ENCODE measurements at places on chromosomes 4 and X. TPM values are rescaled to one million over a fixed set of nuclear protein-coding genes. Genes with fewer than 3 reads are reported as not detected.

- no peaks in the 10 kb centered on the region for H3K27me3 ChIP-seq
- DNase-seq, result no peak
- no peaks in the 10 kb centered on the region for H3K4me1 ChIP-seq
- no peak overlapping the region for H3K4me3 ChIP-seq
These were observed 92.2 kb upstream of the TRIM2 start for GRCh38 chr4:153112041-153112441.

DNA sequence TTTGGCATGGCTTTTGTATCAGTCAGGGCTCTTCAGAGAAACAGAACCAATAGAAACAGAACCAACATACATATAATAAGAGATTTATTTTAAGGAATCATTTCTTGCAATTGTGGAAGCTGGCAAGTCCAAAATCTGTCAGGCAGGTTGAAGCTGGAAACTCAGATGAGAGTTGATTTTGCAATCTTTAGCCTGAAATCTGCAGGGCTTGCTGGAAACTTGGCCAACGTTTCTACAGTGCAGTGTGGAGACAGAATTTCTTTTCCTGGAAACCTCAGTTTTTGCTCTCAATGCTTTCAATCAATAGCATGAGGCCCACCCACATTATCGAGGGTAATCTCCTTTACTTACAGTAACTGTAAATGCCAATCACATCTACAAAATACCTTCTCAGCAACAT is 45.4 kb downstream of the COMMD8 start:
- H3K27me3 ChIP-seq, result no peaks in the 10 kb centered on the region
- H3K4me1 ChIP-seq, result no peaks in the 10 kb centered on the region
- no peak for DNase-seq
- no peaks in the 10 kb centered on the region for H3K36me3 ChIP-seq

DNA sequence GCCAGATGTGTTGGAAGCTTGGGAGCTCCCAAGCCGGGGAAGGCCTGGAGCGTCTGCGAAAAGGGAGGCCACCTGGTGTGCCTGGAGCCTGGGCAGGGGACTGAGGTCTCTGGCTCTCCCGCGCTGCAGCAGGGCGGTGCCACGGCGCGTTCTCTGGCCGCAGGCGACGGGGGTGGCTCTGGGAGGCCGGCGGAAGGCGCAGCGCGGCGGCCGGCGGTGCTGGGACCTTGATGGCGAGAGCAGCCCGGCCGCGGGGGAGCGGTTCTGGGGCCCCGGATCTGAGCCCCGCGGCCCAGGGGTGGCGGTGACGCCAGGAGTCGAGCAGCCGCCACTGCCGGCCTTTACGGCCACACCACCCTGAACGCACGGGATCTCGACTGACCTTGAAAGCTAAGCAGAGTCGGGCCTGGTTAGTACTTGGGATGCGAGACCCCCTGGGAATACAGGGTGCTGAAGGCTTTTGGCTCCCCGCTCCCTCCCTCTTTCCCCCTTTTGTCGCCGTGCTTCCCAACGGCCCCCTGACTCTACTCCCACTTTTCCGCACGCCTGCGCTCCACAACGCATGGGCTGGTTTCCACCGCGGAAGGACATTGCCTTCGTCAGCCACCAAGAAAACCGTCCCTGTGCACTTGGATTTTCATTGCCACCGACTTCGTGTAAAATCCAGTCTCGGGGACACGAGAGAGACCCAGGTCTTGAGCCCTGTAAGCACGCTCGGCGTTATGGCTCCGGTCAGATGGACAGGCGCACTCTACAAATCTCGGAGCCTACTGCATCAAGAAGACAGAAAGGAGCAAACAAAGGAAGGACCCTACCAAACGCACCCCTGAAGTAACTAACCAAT is 9.5 kb downstream of the FRG2 start:
- H3K4me3 ChIP-seq, result no peak overlapping the region
- peaks cover 75% of the 10 kb centered on the region for H3K27me3 ChIP-seq
- no peak overlapping the region for H3K27ac ChIP-seq
- H3K36me3 ChIP-seq, result no peaks in the 10 kb centered on the region

- no peaks in the 10 kb centered on the region for H3K36me3 ChIP-seq
- no peak for DNase-seq
- H3K4me1 ChIP-seq, result no peaks in the 10 kb centered on the region
- no peaks in the 10 kb centered on the region for H3K27me3 ChIP-seq
- no peak overlapping the region for H3K4me3 ChIP-seq
These were observed 16.9 kb upstream of the PHEX start for GRCh38 chrX:22015139-22015750.

Gene SLC10A7
- total RNA-seq, result 25.6 TPM

Gene TRIM75
- total RNA-seq, result not detected

DNA sequence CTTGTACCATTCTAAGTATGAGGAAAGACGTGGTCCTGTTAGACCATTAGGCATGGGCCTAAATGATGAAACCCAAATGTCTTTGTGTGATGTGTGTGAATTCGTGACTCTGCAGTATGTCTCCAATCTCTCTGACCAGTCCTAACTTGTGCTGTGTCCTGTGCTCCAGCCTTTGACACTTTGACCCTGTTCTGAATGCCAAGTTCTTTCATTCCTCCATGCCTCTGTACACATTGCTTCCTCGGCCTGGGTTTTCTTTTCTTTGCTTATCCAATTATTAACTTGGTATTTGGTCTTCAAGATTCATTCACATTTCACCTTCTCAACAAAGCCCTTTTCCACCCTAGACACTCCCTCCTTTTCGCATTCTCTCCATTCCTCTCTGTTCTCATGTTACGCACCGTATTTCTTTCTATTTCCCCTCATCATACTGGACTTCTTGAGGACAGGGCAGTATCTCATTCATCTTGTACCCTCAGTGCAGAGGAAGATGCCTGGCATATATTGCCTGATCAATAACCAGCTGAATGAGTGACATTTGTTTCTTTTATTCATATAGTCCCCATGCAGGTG is 138.7 kb downstream of the F11 start:
- H3K27me3 ChIP-seq, result no peaks in the 10 kb centered on the region
- no peak for DNase-seq
- H3K4me3 ChIP-seq, result no peak overlapping the region

- no peaks in the 10 kb centered on the region for H3K27me3 ChIP-seq
- peak overlapping the region; percentile 39 for H3K4me3 ChIP-seq
- no peak for DNase-seq
- H3K36me3 ChIP-seq, result no peaks in the 10 kb centered on the region
- H3K4me1 ChIP-seq, result peaks cover 5% of the 10 kb centered on the region
These were observed 376 bp downstream of the ABCG2 start for GRCh38 chr4:88158038-88158488.

Gene EXOC1L
- 0.17 TPM for total RNA-seq

Gene DAPP1
- 1.5 TPM for total RNA-seq

Measured in spinal cord (tissue), 10 donors.